T-helper 17 cell (primary cell): ENCODE measurements at places on chromosomes 7 and 10.
A peak's percentile ranks its signal among the peaks of the same experiment; 100 is the strongest.

- no peak for DNase-seq
Measured at GRCh38 chr7:33792041-33792440, 113.3 kb upstream of the BMPER start.

GRCh38 chr7:134695321-134695860, 48.7 kb downstream of the BPGM start:
- no peak for DNase-seq

GRCh38 chr7:39761449-39761848, 138.1 kb downstream of the RALA start:
- no peak for DNase-seq

- DNase-seq = no peak
Measured at GRCh38 chr7:48042636-48043035, 7.3 kb downstream of the C7orf57 start.

DNA sequence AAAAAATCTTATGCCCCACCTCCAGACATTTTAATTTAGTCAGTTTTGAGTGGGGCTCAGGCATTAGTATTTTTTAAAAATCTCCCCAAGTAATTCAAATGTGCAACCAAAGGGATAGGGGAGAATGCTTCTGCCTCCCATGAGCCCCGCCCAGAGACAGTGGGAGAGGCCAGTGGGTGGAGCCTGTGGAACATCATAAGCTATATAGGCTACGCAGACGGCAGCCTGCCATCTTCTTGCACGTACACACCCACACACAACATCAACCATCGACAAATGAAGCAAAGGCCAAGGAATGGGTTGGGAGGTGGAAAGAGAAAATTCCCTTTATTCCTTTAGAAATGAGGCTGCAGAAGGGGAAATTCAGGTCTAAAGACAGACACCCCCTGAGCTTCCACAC, 25.2 kb downstream of the CREB3L2 start:
- DNase-seq = no peak

DNA sequence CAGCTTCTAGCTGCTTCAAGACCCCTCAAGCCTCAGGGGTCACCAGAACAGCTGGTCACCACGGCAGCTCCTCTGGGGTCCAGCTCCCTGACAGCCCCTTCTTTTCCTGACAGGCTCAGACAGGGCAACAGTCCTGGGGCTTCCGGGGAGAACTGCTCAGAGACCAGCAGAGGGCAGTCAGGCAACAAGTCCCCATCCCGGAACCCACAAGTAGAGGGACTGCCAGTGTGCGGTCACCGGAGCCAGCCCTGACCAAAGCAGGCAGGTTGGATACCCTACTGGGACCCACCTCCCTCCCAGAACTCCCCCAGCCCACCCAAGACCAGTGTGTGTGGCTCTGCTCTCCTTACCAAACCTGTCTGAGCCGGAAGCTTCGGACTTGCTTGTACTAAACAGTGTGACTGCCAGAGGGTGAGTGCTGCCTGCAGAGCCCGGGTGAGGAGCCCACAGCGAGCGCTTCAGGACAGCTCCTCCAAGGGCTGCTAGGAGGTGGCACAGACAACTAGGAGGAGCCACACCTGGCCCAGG, 40.3 kb downstream of the YKT6 start:
- DNase-seq = peak; percentile 29

DNA sequence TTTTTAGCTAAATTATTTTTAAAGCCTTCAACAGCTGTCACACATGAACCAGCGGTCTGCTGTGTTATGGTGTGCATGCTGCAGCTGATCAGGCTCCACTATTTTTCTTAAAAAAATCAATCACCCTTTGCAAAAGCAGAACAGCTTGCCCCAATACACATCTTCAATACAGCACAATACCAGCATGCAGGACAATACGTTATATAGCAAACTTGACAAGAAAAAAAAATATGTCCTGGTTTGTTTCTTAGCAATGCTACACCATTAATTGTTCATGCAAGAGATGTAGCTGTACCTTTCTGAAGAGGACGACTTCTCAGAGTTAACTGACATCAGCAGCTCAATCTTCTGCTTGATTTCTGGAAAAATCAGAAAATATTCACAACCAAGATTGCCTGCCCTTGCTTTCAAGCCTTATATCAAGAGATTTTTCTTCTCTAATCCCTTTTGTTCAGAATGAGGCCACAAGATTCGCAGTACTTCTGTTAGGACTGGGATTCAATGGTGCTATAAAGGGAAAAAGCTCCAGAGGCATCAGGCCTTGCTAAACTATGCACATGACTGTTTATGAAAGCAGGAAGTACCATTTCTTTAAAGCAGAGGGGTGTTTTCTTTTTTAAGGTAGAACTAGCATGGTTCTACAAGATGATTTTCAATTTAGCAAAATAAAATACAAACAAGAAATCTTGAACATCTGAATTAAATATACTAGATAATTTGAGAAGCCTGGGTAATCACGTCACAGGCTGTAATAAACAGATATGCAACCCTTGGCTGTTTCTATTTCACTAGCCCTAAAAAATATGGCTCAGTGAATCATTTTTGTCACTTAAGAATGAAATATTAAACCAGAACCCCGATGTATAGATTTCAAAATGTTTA, 120.0 kb downstream of the SRPK2 start:
- no peak for DNase-seq

DNA sequence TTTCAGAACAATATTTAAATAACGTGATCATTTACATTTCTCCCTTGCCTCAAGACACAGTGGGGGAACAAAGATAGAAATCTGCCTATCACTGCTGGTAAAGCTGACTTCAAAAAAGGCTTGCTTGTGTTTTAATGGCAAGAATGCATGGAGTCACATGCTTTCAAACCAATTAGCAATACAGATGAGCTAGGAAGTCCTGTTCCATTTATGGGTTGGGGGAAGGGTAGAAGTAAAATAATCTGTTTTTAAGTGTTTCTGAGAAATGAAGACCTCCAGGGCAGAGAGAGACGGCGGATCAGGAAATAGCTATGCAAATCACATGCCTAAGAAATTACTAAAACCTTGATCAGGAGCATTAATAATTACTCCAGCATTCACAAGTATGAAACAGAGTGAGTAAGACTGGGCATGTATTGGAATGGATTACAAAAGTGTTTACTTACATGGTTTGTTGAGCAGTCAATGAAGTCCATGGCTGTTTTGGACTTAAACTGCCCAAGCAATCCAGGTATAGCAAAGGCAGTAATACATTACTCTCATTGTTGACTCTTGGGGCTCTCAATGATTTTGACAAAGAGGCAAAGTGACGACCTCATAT, 142.0 kb downstream of the ARID5B start:
- no peak for DNase-seq
